BE2C (cell line): ENCODE measurements at places on chromosomes 4 and X.
A peak's percentile ranks its signal among the peaks of the same experiment; 100 is the strongest.

- no peak for DNase-seq
These were observed 23.9 kb upstream of the TMEM192 start for GRCh38 chr4:165136529-165136928.

- DNase-seq = no peak
These were observed 135.2 kb upstream of the MAMLD1 start for GRCh38 chrX:150227873-150228410.

- no peak for DNase-seq
These were observed 157.6 kb downstream of the DCLK2 start for GRCh38 chr4:150235808-150236271.

DNA sequence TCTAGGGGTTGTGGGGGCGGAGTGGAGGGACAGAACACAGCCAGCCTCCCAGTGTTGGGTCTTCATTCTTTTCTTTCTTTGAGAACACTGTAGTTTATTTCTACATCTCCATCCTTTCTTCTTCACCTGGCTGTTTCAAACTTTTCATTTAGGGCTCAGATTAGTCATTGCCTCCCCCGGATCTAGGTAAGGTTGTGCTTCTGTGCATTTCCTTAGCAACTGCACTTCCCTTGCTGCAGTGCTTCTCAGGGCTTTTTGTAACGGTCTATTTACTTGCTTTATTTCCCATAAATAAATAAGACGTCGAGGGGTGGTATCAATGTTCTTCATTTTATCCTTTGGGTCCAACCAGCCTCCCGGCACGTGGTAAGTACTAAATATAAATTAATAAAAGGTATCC is 31.3 kb downstream of the ADGRL3 start:
- DNase-seq = no peak

DNA sequence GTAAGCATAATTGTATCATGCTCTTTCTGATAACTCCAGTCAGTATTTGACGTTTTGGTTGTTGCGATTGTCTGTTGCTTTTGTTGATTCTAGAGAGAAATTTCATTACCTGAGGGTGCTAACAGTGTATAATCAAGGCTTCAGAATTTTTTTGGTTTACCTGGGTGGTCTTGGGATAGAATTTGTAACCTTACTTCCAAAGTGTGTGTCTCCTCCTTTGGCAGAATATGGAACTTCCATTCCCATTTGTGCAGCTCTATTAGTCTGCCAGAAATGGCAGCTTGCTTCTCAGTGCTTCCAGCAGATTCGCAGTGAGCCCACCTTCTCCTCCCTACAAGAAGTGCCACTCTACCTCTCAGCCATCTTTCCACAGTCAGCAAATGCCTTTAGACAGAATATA is 5.3 kb downstream of the COPS4 start:
- no peak for DNase-seq

GRCh38 chr4:168688584-168688983 is 191.7 kb downstream of the PALLD start:
- no peak for DNase-seq

DNA sequence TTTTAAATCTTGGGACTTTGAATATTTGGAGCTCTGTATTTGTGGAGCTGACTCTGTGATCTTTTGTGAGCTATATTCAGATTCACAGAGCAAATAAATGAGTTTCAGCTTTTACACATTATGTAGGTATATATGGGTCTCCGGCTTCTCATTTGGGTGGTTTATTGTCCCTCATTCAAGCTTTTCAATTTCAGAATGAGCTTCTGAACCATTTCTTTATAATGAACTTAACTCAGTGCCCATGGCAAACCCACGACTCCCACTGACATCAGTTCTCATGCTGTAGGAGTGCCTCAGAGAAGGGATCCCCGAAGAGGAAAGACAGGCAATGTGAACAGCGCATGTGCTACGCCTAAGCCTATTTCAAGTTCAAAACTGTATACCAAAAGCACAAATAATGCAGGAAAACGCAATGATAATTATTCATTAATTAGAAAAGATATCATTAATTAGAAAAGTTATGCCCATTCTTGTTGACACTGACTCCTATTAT is 156.6 kb downstream of the DCTD start:
- no peak for DNase-seq

DNA sequence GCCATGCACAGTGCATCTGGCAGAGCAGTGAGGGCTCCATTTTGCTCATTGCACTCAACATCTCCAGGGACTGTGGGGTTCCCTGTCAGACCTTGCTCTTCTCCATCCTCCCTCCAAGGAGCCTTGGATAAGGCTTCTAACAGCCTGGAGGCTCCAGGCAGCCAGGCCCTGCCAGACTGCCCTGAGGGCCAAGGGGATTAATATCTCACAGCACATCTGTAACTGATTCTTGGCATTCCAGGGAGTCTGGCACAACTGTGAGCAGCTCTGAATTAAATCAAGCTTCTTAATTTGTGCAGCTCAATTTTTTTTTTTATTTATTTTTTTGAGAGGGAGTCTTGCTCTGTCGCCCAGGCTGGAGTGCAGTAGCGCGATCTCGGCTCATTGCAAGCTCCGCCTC is 224.5 kb upstream of the PGRMC2 start:
- no peak for DNase-seq

DNA sequence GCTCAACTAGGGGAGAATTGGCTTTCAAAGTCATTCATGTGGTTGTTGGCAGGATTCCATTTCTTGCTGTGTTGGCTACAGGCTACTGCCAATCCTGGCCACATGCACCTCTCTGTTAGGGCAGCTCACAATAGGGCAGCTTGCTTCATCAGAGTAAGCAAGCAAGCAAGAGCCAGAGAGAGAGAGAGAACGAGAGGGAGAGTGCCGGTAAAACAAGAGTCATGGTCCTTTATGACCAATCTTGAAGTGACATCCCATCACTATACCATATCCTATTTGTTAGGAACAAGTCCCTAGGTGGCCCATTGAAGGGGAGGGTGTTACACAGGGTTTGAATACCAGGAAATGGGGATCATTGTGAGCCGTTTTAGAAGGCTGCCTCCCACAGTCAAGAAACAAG is 33.0 kb upstream of the TLR2 start:
- DNase-seq = no peak

- DNase-seq = peak; percentile 12
These were observed 942 bp upstream of the L1CAM start for GRCh38 chrX:153886915-153887314.

GRCh38 chr4:99651016-99651769 is 6.4 kb downstream of the C4orf54 start:
- DNase-seq = no peak

- DNase-seq = no peak
These were observed 3.6 kb upstream of the TDO2 start for GRCh38 chr4:155899891-155900290.

DNA sequence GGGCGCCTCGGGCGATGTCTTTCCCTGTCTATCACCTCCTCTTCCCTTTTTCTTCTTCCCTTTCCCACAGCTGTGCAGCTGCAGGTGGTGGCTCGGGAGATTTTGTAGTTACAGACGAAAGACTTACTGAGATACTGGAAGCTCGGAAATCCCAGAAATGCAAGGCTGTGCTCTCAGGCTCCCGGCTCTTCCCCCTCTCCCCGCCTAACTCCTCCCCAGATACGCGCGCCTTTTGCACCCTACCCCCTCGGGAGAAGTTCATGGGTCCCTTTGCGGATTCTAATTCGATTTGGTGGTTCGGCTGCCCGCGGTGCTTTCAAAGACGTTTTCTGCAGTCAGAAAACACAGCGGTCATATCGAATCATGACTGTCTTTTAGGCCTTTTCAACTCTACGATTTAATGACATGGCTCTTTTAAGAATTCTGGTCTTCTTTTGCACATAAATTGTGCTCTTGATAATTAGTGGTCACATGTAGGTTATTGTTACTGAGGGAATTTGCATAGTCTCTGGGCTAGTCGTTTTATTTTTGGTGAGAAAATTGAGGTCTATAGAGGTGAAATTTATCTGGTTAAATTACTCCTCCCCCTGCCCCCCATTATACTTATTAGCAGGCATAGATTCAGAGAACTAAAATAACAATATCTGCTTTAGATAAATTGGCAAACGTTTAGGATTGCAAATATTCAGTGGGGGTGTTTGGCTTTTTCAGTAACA is 1.6 kb downstream of the SEPTIN11 start:
- peak; percentile 44 for DNase-seq

- no peak for DNase-seq
These were observed 10.5 kb downstream of the NSG1 start for GRCh38 chr4:4397441-4397819.

DNA sequence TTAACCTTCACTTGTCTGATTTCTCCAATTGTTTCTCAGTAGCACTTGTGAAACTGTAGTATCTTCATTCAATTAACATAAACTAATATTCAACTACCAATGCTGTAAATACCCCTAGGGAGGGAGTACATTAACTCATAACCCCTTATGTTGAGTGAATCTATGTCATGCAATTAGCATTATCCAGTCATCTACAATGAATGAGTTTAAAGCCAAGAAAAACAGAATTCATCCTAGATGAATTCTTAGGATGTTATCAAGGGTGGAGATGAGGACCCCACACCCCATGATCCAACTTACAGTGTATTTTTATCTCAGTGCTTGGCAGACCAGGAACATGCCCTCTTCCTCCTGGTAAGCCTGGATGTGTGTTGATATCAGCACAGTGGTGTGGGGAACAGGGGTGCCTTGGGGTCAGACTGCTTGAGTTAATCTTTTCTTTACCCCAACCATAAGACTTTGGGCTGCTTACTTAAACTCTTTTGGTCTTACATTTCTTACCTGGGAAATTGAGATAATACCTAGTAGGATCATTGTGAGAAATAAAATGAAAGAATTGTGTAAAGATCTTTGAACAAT is 62.1 kb upstream of the SCOC start:
- no peak for DNase-seq

GRCh38 chrX:21986596-21986995 is 45.5 kb upstream of the PHEX start:
- DNase-seq = no peak
